ENCODE measurements at places on chromosomes 12 and 14.

GRCh38 chr12:106137530-106138356 lies 1.0 kb downstream of the NUAK1 start:
- no peak for DNase-seq

DNA sequence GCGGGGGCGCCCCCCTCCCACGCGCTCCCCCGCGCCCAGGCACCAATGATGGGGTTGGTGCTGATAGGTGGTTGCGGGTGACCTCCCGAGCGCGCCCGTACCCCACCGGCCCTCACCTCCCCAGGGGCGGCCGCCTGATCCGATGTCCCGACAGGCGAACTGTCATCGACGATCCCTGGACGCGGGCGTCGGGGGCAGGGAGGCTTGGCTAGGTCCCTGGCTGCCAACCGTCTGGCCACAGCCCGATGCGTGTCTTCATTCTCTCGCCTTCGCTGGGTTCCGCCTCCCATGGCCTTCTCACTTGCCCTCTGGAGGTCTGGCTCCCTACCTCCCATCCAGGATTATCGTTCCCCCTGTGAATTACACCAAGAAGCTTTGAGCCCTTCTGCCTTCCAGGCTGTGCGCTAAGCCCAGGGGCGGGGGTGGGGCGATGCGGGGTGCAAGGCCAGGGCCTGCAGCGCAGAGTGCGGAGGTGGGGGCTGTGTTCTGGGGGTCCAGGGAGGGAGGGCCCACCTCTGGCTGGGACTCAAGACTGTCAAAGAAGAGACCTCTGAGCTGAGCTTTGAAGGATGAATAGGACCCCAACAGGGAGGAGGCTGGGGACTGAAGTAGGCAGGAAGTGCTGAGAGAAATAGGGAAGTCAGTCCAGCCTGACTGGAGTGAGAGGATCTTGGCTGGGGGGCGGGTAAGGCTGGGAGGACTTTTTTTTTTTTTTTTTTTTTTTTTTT lies 7.7 kb upstream of the RACGAP1 start:
- DNase-seq, result no peak

GRCh38 chr14:103280278-103280928 lies 53.6 kb upstream of the EIF5 start:
- DNase-seq, result no peak

- no peak for DNase-seq
Measured at GRCh38 chr12:56718149-56718548, 7.0 kb downstream of the NACA start.

GRCh38 chr14:104448321-104448720 lies 131.2 kb upstream of the C14orf180 start:
- DNase-seq, result no peak

- peak; percentile 5 for DNase-seq
Measured at GRCh38 chr12:123363740-123364531, 711 bp downstream of the SBNO1 start.

- DNase-seq, result peak; percentile 61
Measured at GRCh38 chr12:49200919-49201594, 12.2 kb upstream of the TUBA1A start.
